ENCODE measurements at places on chromosomes 4 and X.

- no peak for DNase-seq
Measured at GRCh38 chr4:28093071-28093470, 1232.4 kb downstream of the STIM2 start.

DNA sequence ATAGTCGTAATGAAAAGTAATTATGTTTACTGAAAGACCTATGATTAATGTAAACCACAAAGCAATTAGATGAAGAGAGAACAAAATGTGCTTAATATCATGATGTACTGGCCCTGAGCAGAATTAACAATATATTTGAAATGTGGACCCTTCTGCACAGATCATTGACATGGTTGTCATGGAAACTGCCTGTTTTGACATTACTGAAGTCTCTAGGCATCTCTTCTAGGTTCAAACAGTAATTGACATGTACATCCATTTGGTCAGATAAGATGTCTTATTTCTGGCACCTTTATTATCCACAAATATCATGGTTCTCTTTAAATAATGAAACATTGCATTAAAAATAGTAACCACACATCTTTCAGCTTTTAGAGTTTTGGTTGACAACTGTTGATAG is 251.7 kb upstream of the GNPDA2 start:
- DNase-seq, result no peak

GRCh38 chrX:120238933-120239332 is 11.7 kb upstream of the ZBTB33 start:
- no peak for DNase-seq

DNA sequence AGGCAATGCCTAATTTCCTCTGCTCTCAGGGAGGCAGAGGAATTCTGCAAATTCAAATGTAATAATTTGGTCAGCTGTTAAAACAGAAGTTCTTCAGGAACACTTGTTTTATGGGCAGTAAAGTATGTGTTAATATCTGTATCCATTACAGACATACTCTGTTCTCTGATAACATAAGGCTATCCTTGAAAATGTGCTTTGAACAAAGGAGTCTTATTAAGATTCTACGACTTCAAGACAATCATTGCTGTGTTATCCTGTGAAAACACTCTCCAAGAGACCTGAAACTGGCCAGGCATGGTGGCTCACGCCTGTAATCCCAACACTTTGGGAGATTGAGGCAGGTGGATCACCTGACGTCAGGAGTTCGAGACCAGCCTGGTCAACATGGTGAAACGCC is 1.9 kb upstream of the CFP start:
- DNase-seq, result no peak

- DNase-seq, result no peak
Measured at GRCh38 chrX:115650449-115650848, 89.5 kb downstream of the PLS3 start.

- DNase-seq, result no peak
Measured at GRCh38 chrX:16828124-16828908, 41.8 kb downstream of the RBBP7 start.

DNA sequence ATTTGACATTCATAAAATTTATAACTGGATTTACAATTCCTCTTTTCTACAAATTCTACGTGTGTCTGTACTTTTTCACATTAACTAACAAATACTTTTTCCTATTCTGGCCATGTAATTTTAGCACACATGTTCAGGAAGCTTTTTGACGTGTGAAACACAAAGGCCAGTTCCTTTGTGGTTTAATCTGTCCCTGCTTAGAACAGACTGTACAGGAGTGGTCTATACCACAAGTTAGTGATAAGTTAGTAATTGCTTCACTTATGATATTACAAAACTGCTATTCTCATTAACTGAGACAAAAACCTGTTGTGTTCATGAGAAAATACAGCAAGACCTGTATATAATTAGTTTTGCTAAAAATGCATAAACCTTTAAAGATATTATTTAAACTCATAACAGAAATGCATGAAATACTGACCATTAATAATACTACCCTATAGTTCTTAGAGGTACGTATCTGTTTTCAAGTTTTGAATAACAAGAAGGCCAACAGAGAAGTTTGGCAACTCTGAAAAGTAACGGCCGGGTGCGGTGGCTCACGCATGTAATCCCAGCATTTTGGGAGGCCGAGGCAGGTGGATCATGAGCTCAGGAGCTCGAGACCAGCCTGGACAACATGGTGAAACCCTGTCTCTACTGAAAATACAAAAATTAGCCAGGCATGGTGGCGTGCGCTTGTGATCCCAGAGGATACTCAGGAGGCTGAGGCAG is 13.7 kb upstream of the AREG start:
- DNase-seq, result no peak

DNA sequence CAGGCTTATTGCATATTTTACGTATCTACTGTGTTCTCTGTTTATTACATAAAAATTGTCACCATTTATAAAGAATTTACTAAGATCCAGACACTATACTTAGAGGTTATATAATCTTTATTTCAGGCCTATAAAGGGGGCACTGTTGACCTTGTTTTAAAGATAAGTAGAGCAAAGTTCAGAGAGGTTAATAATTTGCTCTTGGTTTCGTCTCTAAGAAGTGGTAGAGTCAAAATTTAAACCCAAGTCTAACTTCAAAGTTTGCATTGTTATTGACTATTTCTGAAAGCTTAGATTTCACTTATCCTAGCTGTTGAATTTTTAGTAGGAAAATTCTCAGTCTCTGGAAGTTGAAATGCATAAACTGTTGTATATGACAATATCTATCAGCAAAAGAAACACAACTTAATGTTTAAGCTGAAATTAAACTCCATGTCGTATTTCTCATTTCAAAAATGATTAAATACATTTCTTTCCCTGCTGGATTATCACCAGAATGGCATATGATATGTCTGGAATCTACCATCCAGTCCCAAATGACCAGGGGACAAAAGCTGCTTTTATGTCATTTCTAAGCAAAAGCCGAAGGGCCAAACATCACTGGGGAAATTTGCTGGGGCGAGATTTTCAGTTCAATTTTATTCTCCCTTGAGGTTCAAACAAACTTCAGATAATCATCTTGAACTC is 138.4 kb downstream of the SLC7A11 start:
- no peak for DNase-seq

DNA sequence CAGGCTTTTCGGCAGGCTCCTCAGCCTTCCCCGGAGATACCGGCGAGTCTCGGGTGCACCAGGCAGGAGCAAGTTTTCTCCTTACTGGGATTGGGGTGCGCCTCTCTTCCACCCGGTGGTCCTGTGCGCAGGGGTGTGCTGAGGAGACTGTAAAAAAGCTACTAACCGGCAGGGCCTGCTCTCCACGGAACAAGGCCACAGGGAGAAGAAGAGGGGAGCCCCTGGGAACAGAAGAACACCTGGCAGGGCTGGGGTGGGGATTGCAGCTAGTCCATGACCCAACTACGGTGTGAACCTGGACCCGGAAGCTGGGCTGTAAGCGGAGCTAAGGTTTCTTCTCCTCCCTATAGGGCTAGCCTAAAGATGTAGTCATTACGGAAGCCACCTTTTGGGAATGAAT is 17.7 kb upstream of the ZIC3 start:
- DNase-seq, result no peak

DNA sequence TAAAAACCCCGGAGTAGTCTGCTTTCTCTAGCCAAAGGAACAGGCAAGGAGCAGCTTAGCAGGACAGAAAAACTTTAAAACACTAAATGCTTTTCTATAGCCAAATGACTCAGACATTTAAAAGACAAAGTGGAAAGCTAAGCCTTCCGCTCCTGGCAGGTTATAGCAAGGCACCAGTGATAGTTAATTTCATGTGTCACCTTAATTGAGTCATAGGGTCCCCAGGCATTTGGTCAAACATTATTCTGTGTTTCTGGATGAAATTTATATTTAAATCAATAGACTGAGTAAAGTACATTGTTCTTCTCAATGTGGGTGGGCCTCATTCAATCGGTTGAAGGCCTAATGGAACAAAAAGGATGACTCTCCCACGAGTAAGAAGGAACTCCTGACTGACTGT is 885.7 kb upstream of the ADGRL3 start:
- DNase-seq, result no peak

DNA sequence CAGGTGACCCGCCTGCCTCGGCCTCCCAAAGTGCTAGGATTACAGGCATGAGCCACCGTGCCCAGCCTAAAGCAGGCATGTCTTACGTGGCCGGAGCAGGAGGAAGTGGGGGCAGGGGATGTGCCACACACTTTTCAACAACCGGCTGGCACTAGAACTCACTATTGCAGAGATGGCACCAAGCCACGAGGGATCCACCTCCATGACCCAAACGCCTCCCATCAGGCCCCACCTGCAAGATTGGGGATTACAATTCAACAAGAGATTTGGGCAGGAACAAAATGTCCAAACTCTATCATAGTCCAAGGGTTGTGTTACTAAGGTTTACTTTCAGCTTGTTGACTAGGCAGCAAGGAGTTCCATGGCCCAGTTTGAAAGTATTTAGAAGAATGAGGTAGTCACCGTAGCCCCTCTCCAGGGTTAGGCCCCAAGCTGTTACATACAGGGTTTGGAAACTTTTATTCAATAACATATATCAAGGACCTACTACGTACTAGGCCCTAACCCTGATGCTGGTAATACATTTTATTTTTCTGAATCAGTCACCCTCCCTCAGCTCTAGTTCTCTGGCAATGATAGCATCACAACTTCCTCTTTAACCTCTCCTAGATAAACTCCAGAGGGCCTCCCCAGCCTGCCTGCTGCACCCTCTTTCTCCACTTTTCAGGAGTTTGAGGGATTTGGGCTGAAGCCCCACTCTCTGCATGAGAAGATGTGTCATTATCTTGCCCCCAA is 18.0 kb upstream of the TBC1D14 start:
- DNase-seq, result no peak

GRCh38 chr4:33111117-33111516 is 2390.9 kb downstream of the PCDH7 start:
- no peak for DNase-seq

GRCh38 chr4:151960449-151961230 is 199.8 kb upstream of the GATB start:
- DNase-seq, result no peak

- DNase-seq, result no peak
Measured at GRCh38 chr4:130486186-130486585, 1390.2 kb downstream of the C4orf33 start.

All from stimulated activated CD4-positive, alpha-beta T cell treated with anti-CD3 and anti-CD28 coated beads, Interleukin-2, amount 100 ng/mL, for 24 hours (primary cell).